Ovary (tissue), 10 donors: ENCODE measurements at places on chromosomes 5 and 9. TPM values are rescaled to one million over a fixed set of nuclear protein-coding genes. Genes with fewer than 3 reads are reported as not detected.

PCDHGB6 gene
- polyA plus RNA-seq, result 12.3 TPM

DNA sequence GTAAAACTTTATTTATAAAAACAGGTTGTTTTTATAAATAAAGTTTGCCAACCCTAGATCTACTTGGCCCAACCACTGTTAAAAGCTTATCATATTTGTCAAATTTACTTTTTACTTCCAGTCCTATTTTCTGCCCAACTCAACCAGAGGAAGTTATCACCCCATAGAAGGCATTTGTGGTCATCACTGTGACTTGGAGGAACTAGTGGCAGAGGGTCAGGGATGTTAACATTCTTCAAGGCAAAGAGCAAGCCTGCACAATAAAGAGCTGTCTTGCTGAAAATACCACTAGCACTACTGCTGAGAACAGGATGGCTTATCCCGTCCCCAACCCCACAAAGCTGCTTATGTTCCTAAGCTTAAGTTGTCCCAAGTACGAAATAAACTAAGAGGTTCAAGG is 22.3 kb downstream of the TTC33 start:
- H3K4me3 ChIP-seq, result no peak overlapping the region
- DNase-seq, result no peak
- H3K27me3 ChIP-seq, result no peaks in the 10 kb centered on the region
- peaks cover 4% of the 10 kb centered on the region for H3K4me1 ChIP-seq
- H3K36me3 ChIP-seq, result no peaks in the 10 kb centered on the region
- no peak overlapping the region for H3K27ac ChIP-seq

C9orf72 gene
- polyA plus RNA-seq, result 16.1 TPM

- H3K27me3 ChIP-seq, result no peaks in the 10 kb centered on the region
- DNase-seq, result no peak
- no peaks in the 10 kb centered on the region for H3K4me1 ChIP-seq
- no peak overlapping the region for H3K4me3 ChIP-seq
These were observed 5.7 kb upstream of the PTGR1 start for GRCh38 chr9:111605041-111605559.

DNA sequence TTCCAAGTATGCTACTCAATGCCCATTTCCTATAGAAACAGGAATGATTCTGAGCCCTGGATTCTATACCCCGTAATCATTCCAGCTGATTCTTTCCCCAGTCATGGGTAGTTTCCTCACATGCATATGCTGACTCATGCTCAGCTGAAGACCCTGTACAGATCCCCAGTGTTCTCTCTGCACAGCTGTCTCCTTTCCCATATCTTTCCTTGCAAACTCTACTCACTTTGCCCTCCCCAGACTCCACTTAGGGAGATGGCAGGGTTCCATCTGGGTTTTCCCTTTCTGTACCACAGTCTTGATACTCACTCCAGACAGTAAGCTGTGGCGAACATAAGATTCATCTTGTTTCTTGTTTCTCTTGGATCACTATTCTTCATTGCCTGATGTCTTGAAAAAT is 357.6 kb downstream of the RAB3C start:
- DNase-seq, result no peak
- H3K27ac ChIP-seq, result no peak overlapping the region
- H3K4me1 ChIP-seq, result no peaks in the 10 kb centered on the region
- H3K27me3 ChIP-seq, result no peaks in the 10 kb centered on the region
- H3K4me3 ChIP-seq, result no peak overlapping the region
- H3K36me3 ChIP-seq, result no peaks in the 10 kb centered on the region

DNA sequence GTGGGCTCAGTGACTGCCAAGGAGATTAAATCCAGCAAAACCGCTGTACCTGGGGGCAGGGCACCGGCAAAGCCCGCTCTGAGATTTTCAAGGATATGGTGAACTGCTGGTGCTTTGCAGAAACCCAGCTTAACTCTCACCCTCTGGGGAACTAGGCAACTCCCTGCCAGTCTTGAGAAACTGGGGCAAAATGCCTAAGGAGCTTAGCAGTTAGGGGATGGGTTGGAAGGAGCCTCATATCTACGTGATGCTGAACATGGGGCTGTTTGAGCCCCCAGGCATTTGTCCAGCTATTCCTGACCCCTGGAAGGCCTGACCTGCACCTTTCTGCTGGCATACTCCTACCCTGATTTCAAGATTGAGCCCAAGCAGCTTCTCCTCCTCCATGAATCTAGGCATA is 108.6 kb upstream of the TBC1D2 start:
- H3K27ac ChIP-seq, result no peak overlapping the region
- no peak for DNase-seq
- H3K27me3 ChIP-seq, result no peaks in the 10 kb centered on the region

- no peak overlapping the region for H3K27ac ChIP-seq
- no peaks in the 10 kb centered on the region for H3K27me3 ChIP-seq
- DNase-seq, result no peak
- no peaks in the 10 kb centered on the region for H3K4me1 ChIP-seq
- no peaks in the 10 kb centered on the region for H3K36me3 ChIP-seq
These were observed 70.3 kb upstream of the BASP1 start for GRCh38 chr5:17147170-17147569.

TAF11L6 gene
- not detected for polyA plus RNA-seq

TTC39B gene
- 2.9 TPM for polyA plus RNA-seq

DNA sequence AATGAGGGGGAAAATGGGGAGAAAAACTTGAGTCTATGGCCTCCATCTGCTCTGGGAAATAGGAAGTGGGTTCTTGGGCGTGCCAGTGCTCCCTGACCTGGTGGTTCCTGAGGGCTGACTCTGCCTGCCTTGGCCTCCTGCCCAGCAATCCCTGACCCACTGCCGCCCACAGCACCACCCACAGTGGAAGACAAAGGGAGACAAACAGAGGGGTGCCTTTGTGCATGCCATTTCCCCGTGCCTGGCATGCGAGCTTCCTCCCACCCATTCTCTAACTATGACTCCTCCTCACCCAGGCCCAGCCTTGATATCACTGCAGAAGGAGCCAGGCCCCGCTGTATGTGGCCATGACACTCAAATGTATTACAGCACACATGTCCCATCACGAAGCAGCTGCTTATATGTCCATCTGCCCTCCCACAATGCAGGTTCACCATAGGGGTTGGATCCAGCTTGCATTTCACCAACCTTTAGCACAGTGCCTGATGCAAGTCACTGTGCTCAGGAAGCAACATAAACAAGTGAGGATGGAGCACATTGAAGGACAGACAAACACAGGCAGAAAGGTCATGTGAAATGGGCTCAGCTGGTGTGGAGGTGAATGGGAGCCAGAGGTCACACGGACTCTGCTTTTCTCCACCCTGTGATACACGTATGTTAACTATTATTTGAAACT is 84.4 kb downstream of the ADRB2 start:
- H3K36me3 ChIP-seq, result no peaks in the 10 kb centered on the region
- no peak for DNase-seq
- no peak overlapping the region for H3K4me3 ChIP-seq
- no peak overlapping the region for H3K27ac ChIP-seq

- DNase-seq, result no peak
- no peaks in the 10 kb centered on the region for H3K4me1 ChIP-seq
- H3K27ac ChIP-seq, result no peak overlapping the region
- no peaks in the 10 kb centered on the region for H3K36me3 ChIP-seq
- no peak overlapping the region for H3K4me3 ChIP-seq
- no peaks in the 10 kb centered on the region for H3K27me3 ChIP-seq
These were observed 45.3 kb downstream of the WDR70 start for GRCh38 chr5:37424441-37424840.
